Sigmoid colon (tissue), 7 donors: ENCODE measurements at places on chromosomes 12 and 14. TPM values are rescaled to one million over a fixed set of nuclear protein-coding genes. Genes with fewer than 3 reads are reported as not detected.
A peak's percentile ranks its signal among the peaks of the same experiment; 100 is the strongest.

The BRI3BP gene
- polyA plus RNA-seq = 7.9 TPM

- DNase-seq = no peak
These were observed 103.5 kb upstream of the FRMD6 start for GRCh38 chr14:51548187-51548586.

DNA sequence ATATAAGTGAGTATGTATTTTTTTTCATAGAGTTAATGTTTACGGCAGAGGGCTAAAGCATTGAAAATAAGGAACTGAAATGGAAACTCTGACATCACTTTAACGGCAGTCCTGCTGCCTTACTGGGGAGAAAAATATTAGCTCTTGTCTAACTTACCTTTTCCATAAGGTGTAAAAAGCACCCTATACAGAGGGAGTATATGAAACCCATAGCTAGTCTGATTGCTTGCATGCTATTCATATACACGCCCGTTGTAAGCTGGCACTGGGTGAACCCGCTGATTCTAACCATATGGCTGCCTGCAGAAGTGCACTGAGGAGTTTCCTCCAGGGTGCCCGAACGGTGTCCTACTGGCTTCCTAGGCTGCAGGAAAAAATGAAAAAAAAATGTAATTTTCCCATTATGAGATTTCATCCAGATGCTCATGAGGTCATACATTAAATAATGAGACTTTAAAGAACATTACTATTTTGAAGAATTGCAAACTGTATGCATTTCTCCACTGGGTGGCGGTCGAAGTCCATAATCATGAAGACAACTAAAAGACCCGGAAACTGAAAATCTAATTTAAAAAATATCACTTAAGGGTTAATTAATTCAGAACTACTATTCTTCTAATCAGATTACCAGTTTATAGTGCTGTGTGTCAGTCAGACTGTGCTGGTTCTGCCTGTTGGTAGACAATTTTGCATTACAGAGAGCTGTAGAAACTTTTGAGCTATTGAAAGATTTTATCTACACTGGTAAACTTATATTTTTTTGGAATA, 144.7 kb downstream of the ALX1 start:
- DNase-seq = no peak

GRCh38 chr14:73759183-73759713, 45.1 kb upstream of the PNMA1 start:
- peak; percentile 91 for DNase-seq

DNA sequence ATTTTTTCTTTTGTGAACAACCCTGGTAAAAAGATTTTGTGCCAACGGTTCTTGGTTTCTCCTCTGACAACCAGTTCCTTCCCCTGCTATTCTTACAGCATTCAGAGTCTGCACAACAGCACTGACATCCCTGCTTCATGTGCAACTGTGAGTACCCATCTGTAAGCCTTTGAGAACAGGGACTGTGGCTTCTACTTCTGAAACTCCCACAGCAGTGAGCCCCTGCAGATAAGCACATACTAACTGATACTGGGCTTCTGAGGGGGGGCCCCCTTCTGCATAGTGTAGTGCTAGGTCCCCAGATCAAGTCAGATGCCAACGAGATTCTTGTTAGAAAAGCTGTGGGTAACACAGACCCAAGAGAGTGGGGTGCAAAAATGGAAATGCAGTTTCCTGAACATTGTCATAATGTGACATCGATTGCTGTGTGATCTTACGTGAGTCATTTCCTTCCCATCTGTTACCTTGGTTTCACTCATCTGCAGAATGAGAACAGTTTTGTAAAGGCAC, 11.1 kb upstream of the NINJ2 start:
- no peak for DNase-seq

The MGST1 gene
- 407 TPM for polyA plus RNA-seq

DNA sequence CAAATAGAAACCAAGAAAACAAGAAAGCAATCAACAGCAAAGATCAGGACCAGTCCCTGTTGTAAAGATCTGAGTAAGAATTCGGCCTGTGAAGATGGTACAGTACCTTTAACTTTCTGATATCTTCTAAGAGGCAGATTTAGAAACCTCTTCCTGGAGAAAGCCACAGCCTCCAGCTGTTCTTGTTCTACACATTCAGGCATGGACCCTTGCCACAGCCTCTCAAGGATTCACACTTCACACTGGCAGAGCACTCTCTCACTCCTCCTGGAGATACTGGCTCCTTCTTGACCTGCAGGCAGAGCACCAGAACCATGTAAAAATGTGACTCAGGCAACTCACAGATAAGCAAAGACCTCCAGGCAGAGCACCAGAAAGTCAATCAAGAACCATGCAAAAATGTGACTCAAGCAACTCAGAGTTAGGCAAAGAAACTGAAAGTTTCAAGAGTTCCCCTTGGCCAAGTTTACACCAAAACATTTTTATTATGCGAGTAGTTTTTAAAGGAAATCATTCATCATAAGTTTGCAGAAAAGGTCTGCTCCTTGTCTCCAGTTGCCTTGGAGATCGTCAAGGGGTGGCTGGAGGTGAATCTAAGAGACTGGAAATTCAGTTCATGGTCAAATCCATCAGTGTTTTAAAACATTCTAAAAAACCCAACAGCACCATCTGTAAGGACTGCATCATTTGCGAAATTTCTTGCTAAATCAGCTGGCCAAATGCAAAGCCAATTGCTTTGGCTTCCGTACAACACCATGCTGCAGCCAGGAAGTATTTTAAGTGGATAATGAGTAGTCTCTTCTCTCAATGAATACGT, 119.3 kb upstream of the MDM1 start:
- DNase-seq = peak; percentile 76

The FBLN5 gene
- 19.5 TPM for polyA plus RNA-seq

The KICS2 gene
- 4.4 TPM for polyA plus RNA-seq

GRCh38 chr12:108564724-108565123, 2.3 kb downstream of the ISCU start:
- no peak for DNase-seq

GRCh38 chr12:79634957-79635471, 55.8 kb downstream of the PAWR start:
- DNase-seq = no peak

DNA sequence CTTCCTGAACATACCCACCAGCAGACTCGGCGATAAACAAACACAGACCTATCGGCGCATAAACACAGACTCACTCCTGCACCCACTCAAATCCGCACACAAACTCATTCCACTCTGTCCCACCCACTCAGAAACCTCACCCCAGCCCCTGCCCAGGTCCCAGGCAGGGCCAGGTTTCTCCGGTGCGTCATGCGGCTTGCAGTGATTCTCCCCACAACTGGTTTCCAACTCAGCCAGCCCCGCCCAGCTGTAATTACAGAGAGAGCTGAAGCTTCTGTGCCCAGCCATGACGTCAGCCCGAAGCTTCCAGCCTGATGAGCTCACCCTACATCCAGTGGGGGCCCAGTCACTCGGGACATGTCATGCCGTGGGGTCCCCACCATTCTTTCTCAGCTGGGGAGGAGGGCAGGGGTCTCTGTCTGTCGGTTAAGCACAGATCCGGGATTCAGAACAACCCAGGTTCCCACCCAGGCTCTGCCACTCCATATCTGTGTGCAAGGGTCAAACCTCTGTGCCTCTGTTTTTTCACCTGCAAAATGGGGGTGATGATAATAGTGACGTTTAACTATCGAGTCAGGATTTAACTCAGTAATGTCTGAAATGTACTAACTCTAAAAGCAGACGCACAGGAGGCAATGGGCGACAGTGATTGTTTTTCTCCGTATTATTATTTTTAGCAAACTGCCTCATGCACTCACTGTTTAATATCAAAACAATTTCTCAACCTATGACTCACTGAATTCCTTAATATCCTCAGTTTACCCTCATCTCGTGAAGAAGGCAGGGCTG, 2.3 kb upstream of the HSPB8 start:
- DNase-seq = peak; percentile 99

DNA sequence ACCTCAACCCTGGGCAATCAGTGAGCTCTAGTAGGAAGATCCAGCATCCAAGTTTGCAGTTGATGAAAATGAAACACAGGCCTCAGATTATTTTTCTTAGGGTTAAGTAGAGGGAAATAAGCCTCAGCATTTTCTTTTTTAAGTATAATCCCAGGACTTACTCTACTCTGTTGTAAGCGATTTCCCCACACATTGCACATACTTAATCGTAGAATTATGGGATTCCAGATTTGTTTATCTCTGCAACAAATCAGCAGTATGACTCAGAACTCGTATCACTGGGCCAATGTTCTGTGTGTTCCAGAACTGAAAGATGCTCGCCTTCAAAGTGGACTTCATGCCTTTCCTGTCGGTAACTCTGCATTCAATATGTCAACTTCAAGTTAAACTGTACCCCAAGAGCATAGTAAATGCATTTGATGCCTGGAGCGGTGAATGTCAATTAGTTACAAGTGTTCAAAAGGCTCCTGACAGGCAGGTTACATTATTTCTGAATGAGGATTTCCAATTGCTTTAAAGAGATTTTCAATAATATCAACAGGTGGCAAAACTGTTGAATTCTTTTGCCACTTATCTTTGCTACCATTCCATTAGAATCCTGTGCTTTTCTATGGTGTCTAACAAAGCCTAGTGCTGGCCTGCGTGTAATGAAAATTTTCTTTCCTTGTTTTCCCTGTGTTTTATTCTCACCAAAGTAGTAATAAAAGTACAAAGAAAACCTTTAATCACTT, 323.8 kb upstream of the SYT1 start:
- DNase-seq = no peak

DNA sequence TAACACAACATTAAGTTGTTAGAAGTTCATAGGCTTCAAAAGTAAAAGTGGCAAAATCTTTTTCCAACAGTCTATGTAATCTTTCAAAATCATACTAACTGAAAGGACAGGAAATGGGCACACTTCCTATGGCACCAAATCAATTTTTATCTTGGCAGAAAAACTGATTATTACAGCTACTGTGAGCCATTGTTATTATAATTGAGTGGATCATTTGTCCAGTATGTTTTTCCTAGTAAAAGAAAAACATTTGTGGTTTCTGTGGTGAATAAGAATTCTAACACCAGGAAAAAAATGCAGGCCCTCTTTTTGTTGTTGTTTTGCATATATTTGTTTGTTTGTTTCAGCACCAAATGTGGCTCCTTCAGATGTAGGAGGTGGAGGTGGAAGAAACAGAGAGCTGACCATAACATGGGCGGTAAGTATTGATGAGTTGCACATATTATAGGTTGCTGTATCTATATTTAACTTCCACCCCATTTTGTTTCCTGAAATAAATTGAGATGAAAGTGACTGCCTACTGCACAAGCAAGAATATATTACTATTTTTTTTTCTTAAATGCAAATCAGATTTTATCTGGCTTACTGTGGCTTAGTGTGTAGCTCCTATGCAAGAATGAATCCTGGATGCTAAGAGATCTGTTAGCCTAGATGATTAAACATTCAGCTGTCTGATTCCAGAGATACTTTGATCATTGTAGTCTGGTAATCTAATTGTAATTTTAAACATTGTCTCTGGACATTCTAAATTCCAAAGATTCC, 174.1 kb upstream of the PDZRN4 start:
- no peak for DNase-seq

GRCh38 chr12:120825337-120825736, 78.8 kb downstream of the SPPL3 start:
- no peak for DNase-seq
